ENCODE measurements at places on chromosomes 12 and 14. TPM values are rescaled to one million over a fixed set of nuclear protein-coding genes. Genes with fewer than 3 reads are reported as not detected.
A peak's percentile ranks its signal among the peaks of the same experiment; 100 is the strongest.

DNA sequence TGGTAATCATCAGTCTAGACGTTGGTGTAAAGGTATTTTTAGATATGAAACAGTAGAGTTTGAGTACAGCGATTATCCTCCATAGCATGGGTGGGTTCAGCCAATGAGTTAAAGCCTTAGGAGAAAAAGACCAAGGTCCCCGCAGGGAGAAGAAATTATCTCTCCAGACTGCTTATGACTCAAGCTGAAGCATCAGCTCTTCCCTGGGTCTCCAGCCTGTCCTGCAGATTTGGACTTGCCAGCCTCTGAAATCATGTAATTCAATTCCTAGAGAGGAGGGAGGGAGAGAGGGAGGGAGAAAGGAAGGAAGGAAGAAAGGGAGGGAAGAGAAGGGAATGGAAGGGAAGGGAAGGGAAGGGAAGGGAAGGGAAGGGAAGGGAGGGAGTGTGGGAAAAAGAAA is 12.0 kb upstream of the DTX1 start:
- no peak for DNase-seq
- H3K36me3 ChIP-seq, result no peaks in the 10 kb centered on the region
- peaks cover 3% of the 10 kb centered on the region for H3K27me3 ChIP-seq
- H3K4me3 ChIP-seq, result no peak overlapping the region

DNA sequence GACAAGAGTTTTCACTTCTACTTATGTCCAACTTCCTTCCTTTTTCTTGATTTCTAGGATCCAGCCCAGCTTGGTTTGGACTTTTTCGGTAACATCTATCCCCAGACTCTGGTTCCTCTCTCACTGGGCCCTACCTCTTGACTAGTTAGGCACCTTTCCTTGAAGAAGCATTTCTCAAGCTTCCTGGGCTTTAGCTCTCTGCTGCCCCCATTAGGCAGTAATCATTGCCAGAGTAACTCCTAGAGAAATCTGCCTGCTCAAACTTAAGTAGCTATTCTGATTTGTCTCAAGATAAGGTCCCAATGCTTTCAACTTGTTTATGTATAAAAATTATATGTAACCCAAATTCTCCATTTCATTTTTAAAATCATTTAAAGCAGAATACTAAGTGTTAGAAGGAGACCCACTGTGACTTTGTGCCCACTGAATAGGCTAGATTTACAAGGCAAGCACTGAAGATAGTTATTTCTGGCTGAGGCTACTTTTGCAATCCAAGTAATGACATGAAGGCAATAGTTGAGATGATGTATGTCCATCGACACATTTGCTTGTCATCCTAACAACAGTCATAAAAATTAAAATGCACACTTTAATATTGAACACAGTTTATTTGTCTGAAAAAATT is 275.0 kb upstream of the G2E3 start:
- H3K4me1 ChIP-seq, result no peaks in the 10 kb centered on the region
- no peak overlapping the region for H3K27ac ChIP-seq
- DNase-seq, result no peak

Gene PPP1CC
- 90.6 TPM for total RNA-seq

GRCh38 chr12:11958221-11959091 is 112.3 kb upstream of the BCL2L14 start:
- no peaks in the 10 kb centered on the region for H3K4me1 ChIP-seq
- H3K4me3 ChIP-seq, result no peak overlapping the region
- DNase-seq, result no peak
- no peaks in the 10 kb centered on the region for H3K36me3 ChIP-seq
- no peaks in the 10 kb centered on the region for H3K27me3 ChIP-seq

DNA sequence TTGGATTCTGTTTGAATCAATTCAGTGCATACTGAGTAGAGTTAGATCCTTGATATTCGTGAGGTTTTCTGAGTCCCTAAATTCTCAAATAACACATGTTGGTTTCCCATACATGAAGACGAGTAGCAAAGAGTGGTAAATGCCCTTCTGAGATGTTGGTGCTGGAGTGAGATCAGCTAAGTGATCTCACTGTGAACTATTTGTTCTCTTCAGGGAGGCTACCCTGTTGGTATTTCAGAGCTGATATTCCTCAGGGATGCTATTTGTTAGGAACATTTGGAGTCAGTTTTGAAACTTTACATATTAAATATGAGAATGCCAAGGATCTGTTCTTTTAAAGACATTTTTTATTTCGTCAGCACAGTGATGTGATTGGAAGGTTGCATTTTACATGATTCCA is 54.7 kb downstream of the SUSD6 start:
- no peak for DNase-seq
- H3K36me3 ChIP-seq, result no peaks in the 10 kb centered on the region
- H3K27me3 ChIP-seq, result no peaks in the 10 kb centered on the region
- no peak overlapping the region for H3K4me3 ChIP-seq

GRCh38 chr12:113425960-113426453 is 3.8 kb downstream of the SDSL start:
- peaks cover 15% of the 10 kb centered on the region for H3K4me1 ChIP-seq
- H3K36me3 ChIP-seq, result no peaks in the 10 kb centered on the region
- no peak for DNase-seq
- no peak overlapping the region for H3K4me3 ChIP-seq

Gene TSHR
- total RNA-seq, result not detected

Gene PLBD1
- total RNA-seq, result 49.3 TPM

DNA sequence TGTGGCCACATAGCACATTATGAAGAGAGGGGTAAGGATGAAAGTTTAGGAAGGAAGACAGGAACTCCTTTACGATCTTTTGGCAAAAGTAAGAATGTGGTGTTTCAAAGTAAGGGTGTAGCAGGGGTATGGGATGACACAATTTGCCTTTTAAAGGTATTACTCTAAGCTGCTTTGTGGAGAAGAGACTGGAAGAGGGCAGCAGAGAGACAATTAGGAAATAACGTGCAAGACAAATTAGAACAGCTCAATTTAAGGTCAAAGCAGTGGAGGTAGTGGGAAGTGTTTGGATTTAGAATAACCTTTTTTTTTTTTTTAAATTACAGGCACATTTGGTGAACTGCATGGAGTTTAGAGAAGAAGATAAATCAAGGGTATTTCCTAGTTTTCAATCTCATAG is 342.6 kb downstream of the NOVA1 start:
- H3K4me3 ChIP-seq, result no peak overlapping the region
- DNase-seq, result no peak
- H3K27me3 ChIP-seq, result no peaks in the 10 kb centered on the region
- no peaks in the 10 kb centered on the region for H3K4me1 ChIP-seq
- H3K36me3 ChIP-seq, result no peaks in the 10 kb centered on the region

Gene HHIPL1
- 1.6 TPM for total RNA-seq

DNA sequence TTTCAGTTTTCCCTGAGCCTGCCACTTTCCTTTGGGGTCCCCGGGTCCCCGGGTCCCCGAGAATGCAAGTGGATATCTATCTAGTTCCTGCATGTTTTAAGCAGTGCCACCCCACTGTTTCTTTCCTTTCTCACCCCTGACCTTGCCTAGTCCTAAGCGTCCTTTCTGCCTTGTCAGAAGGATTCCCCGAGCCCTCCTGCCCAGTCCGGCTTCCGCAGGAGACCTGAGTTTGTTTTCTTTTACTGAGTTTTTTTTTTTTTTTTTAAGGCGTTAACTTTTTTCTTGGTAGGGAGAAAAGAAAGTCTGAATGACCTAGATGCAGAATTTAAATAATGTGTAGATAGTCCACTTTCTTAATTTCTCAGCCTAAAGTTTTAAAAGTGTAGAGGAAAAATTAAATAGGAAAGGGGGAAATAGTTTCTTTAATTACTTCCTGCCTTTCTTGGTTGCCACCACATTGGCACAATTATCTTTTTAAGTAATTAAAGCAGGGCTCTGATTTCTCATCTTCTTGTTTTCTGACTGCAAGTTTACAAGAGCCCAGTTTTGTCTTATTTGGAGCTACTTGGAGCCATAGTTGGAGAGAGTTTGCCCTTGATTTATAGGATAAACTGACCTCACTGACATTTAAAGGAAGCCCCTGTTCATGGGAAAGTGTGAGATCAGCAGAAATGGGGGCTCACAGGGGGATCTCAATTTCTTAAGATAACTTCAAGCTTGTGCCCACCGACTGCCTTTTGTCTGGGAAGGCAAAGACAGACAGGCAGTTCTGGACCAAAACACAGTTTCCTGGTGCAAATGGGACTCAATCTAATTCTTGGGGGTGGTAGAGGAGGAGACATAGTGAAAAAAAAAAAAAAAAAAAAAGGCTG is 2.9 kb downstream of the PAX9 start:
- peak overlapping the region; percentile 8 for H3K4me3 ChIP-seq
- no peak for DNase-seq
- H3K36me3 ChIP-seq, result no peaks in the 10 kb centered on the region
- peaks cover 98% of the 10 kb centered on the region for H3K27me3 ChIP-seq
- no peak overlapping the region for H3K27ac ChIP-seq

DNA sequence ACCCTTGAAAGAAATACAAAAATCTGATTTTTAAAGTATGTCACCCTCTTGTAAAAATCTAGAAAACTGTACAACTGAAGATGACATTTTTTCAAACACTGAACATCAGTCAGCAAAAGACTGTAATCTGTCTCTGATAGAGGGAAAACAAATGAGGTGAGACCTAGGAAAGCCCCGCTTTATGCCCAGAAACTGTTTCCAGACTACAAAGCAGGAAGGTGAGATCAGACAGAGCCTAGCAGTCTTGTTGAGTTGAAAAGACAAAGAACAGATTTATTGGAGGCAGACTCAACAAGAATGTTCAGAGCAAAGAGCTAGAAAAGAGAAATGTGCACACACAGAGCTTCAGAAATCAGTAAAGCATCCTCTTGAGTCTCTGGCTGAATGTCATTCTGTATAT is 873.6 kb downstream of the LRFN5 start:
- no peak overlapping the region for H3K4me3 ChIP-seq
- no peaks in the 10 kb centered on the region for H3K36me3 ChIP-seq
- no peaks in the 10 kb centered on the region for H3K4me1 ChIP-seq
- no peak for DNase-seq
- H3K27ac ChIP-seq, result no peak overlapping the region

DNA sequence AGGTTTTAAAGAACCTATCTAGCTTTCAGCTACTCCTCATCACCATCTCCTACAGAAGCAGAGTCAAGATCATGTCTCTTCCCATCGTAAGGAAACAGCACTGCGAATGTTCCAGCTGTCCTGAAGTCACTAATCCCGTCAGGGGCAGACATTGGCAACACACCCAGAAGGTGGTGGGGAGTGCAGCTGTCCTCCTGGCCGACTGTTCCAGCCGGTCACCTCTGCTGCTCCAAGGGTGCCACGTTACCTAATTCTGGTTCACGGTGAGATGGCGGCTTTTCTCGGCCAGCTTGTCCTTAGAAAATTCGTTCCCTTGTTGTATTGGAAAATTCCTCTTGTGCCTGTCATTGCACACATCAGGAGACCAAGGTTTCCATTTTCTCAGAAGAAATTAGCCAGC is 196.2 kb downstream of the ZFP36L1 start:
- DNase-seq, result peak; percentile 39
- no peaks in the 10 kb centered on the region for H3K36me3 ChIP-seq
- H3K27ac ChIP-seq, result no peak overlapping the region
- H3K27me3 ChIP-seq, result no peaks in the 10 kb centered on the region
- peaks cover 25% of the 10 kb centered on the region for H3K4me1 ChIP-seq

- no peak for DNase-seq
- H3K27ac ChIP-seq, result no peak overlapping the region
Observed at GRCh38 chr12:105090361-105090760, 6.1 kb upstream of the ALDH1L2 start.

- DNase-seq, result peak; percentile 61
- H3K27ac ChIP-seq, result peak overlapping the region; percentile 80
- H3K4me3 ChIP-seq, result peak overlapping the region; percentile 49
- peaks cover 10% of the 10 kb centered on the region for H3K27me3 ChIP-seq
- peaks cover 8% of the 10 kb centered on the region for H3K4me1 ChIP-seq
Observed at GRCh38 chr12:52233462-52234207, 592 bp downstream of the KRT7 start.

DNA sequence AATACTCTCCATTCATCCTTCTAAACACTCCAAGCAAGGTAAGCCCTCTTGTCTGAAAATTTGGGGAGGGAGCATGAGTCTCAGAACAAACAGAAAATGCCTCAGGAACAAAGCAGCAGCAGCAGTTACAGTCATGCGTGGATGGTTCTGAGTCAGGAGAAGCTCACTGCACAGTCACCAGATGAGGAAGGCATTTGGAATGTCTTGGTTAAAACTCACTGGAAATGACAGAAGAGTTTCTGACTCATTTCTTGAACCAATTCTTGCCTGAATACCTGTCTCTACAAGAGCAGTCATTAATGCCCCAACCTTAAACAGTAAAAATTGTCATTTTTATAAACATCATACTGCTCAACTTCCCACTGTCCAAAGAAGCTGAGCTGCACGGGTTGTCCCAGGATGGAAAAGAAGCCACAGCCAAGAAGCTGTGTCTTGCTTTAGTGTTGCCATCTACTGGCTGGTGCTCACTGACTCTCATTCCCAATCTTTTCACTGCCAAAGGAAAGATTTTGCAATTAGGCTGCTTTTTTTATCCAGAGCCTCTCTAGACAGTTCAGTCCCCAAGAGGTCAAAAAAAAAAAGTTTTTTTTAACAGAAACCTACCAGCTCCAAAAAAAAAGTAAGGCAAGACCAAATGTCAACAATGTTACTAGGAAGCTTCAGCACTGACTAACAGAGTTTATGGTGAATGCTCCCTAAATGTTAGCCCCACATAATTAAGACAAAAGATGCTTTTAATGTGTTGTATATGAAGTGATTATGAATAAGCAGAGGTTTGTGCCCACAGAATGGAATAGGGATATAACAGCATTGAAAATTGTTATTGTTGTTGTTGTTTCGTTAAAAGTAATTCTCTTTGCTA is 40.4 kb downstream of the KICS2 start:
- H3K4me3 ChIP-seq, result peak overlapping the region; percentile 14
- no peaks in the 10 kb centered on the region for H3K36me3 ChIP-seq
- H3K27ac ChIP-seq, result peak overlapping the region; percentile 38
- no peaks in the 10 kb centered on the region for H3K27me3 ChIP-seq
- no peak for DNase-seq
- H3K4me1 ChIP-seq, result peaks cover 14% of the 10 kb centered on the region

- no peaks in the 10 kb centered on the region for H3K4me1 ChIP-seq
- DNase-seq, result no peak
- no peak overlapping the region for H3K4me3 ChIP-seq
- no peaks in the 10 kb centered on the region for H3K36me3 ChIP-seq
- no peak overlapping the region for H3K27ac ChIP-seq
Observed at GRCh38 chr12:41287500-41288141, 99.5 kb downstream of the PDZRN4 start.

Gene GAS2L3
- 15.1 TPM for total RNA-seq
